ENCODE measurements at places on chromosomes 13 and 19.

DNA sequence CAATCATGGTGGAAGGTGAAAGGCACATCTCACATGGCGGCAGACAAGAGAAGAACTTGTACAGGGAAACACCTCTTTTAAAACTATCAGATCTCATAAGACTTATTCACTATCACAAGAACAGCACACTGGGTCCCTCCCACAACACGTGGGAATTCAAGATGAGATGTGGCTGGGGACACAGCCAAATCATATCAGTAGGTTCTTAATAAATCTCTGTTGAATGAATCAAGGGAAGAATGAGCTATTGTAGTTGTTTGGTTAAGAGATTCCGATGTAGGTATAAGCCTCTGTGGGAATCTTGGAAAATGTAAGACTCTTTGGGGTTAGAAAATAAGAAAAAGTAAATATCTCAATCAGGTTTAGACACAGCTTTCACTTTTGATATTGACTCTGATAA, 400.2 kb downstream of the KCNRG start:
- DNase-seq: no peak

- DNase-seq: no peak
Observed at GRCh38 chr13:44236370-44236769, 137.3 kb upstream of the SERP2 start.

DNA sequence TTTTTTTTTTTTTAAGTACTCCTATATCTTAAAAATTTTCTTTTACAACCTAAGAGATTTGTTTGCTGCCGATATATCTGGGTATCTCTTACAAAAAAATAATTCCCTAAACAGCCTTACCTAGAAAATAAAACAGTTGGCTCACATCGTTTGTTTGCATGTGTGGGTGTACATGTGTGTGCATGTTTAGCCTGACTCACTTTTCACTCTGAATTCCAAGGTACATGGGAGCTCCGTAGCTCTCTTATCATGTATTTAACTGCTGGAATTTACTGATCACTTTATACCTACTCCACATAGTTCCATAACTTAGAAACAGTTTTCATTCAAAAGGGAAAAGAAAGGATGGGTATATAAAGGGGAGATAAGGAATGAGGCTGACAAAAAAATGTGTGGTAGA, 616.5 kb downstream of the GPC6 start:
- no peak for DNase-seq

DNA sequence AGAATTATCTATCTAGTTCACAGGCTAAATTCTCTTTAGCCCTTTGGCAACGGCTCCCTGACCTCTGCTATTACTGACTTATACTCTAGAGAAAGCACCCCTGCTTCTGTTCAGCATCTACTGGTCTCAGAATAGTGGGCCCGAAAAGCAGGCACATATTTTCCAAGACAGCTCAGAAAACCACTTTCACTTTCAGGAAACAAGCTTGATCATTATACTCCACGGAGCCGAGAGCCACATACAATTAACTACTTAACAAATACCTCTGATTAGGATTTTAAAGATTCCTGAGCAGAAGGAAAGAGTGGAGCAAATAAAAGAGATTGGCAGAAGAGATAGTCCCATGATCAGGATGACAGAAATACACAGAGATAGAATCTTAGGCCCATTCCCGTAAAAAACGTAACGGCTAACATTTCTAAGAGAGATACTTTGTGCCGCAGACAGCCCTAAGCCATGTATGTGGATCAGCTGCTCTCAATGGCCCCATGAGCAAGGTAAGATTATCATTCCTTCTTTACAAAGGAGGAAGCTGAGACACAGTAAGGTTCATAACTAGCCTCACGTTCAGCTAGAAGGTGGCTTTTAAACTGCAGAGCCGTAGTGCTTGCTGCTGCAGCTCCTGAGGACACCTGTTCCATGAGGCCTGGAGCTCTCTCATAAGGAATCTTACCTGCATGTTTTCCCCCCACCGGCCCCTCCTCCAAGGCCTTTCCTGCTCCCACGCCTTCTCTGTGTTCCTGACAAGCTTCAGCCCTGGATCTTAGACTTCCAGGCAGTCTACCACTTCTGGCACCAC, 227.2 kb downstream of the FOXO1 start:
- DNase-seq: no peak

GRCh38 chr13:61350341-61350740, 65.3 kb downstream of the PCDH20 start:
- no peak for DNase-seq

Measured in stimulated activated CD8-positive, alpha-beta memory T cell treated with anti-CD3 and anti-CD28 coated beads, Interleukin-7, amount 100 ng/mL, for 4 hours (primary cell).